ENCODE measurements at places on chromosomes 3 and 15.
A peak's percentile ranks its signal among the peaks of the same experiment; 100 is the strongest.

- DNase-seq: no peak
These were observed 82.3 kb upstream of the MFGE8 start for GRCh38 chr15:88995449-88995848.

GRCh38 chr3:53994986-53995603, 103.4 kb upstream of the SELENOK start:
- no peak for DNase-seq

DNA sequence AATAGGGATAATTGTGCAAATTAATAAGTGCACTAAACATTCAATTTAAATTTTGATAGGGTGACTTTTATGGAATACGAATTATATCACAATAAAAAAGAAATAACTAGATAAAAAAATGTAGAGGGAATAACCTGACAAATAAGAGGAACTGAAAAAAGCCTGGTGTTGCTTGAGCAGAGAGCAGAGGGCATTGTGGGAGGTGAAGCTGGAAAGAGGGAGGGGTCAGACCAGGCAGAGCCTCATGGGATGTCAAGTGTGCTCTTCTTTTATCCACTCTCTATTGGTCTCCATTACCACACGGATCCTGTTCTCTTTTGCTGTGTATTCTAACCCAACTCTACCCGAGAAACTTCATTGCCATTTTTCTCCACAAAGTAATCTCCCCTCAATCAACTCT, 264.0 kb upstream of the CRBN start:
- DNase-seq: no peak

DNA sequence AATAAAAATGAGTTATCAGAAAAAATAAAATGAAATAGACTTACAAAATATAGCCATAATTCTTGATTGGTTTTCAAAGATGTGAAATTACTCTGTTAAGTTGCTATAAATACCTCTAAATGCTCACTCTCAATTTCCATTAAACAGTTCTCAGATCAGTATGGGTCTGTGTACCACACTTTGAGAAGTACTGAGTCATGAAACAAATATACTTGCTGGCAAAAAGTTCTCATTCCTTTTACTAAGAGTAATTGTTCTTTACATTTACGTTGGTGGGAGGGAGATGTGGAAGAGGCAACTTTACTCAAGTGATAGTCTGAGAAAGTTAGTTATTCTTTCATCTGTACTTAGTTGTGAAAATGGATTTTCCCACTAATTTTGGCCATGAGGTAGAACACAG, 96.3 kb downstream of the ZNF385D start:
- DNase-seq: no peak

GRCh38 chr15:85804481-85805170, 9.9 kb upstream of the KLHL25 start:
- DNase-seq: no peak

DNA sequence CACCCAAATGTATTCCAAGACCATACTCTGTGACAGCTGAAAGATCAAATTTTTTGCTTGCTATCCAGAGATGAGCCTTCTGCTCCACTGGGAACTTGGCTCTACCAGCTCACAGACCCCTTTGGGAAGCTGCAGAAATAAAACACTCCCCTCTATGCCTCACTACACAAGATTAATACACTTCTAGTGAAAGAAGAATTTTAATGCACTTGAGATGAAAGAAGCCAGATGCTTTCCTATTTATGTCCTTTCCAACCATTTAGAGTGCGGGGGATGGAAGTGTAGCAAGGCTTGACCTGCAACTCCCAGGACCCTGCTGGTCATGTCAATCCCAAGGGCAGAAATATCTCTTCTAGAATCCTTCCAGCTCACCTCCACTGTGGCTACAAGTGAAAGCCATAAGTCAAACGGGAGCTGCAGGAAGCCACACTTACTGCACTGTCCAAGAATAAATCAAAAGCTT, 34.7 kb downstream of the ANXA2 start:
- DNase-seq: no peak

GRCh38 chr3:82186017-82186416, 424.6 kb upstream of the GBE1 start:
- DNase-seq: no peak

DNA sequence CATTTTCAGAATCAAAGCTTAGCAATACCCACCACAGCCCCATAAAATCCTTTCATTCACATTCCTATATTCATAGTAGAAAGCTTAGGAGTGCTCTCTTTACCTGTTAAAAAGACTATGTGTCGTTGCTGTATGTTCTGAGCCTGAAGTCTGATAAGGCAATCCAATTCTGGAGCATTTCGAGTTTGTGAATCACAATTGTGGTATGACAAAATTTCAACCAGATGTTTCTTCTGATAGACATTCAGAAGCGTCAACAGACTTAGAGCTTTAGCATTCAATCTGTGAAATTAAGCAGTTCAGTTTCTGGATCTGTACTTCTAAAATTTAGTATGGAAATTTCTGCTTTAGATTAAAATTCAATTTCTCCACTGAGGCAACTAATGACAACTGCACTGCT, 58.3 kb downstream of the TASOR start:
- DNase-seq: no peak

DNA sequence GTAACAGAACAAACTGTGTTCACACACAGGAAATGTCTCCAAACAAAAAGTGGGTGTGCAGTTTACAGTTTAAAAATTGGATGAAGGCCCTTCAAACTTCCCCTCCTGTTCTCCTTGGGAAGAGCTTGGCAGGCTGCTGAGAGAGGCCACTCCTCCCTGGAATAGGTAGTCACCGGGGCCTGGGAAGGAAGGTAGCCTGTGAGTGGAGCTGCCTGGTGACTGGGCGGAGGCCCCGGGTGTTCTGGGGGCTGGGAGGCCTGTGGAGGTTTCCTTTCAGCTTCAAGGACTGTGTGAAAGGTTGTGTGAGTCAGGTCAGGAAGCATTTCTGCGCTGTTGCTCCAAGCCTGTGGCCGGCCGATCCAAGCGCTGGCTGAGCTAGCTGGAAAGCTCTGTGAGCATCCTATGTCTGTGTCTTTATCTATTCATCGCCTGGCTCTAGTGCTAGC, 14.1 kb downstream of the SLCO3A1 start:
- no peak for DNase-seq

GRCh38 chr3:40920041-40920440, 279.3 kb upstream of the CTNNB1 start:
- no peak for DNase-seq

- peak; percentile 50 for DNase-seq
These were observed 163.3 kb downstream of the AKAP13 start for GRCh38 chr15:85543741-85544155.

- DNase-seq: no peak
These were observed 205.8 kb upstream of the IL12A start for GRCh38 chr3:159782724-159783421.

- no peak for DNase-seq
These were observed 98.9 kb upstream of the SLC6A6 start for GRCh38 chr3:14303336-14304100.

- DNase-seq: no peak
These were observed 9.5 kb downstream of the MAPK6 start for GRCh38 chr15:52028431-52029093.

GRCh38 chr3:23889386-23889785, 27.4 kb downstream of the NKIRAS1 start:
- no peak for DNase-seq

DNA sequence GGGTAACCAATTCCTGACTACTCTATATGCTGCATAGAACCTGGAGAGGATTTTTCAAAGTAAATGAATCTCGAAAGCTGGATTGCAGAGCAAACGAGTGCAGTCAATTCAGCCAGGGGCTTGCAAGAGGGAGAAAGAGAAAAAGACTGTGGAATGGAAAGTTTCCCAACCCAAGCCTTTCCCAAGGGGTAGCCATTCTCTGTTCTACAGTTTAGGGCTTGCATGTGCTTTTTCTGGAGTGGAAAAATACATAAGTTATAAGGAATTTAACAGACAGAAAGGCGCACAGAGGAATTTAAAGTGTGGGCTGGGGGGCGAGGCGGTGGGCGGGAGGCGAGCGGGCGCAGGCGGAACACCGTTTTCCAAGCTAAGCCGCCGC, 511 bp upstream of the RARB start:
- DNase-seq: no peak

GRCh38 chr3:123453675-123454074, 4.8 kb upstream of the ADCY5 start:
- DNase-seq: no peak

DNA sequence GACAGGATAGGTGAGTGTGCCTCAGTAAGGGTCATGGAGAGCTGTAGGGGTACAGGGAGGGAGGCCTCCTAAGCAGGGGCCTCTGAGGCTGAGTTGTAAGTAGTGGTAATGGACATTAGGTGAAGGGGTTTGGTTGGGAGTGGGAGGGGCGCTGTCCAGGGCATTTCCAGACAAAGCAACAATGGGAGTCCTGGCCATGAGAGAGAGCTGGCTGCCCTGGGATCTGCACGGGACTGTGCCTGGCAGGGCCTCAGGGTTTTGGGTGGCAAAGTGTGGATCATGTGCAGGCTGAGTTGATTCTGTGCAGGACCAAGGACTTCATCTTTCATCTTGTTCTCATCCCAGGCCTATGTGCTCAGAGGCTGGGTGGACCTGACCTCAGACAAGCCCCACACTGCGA, 4.6 kb downstream of the TTC21A start:
- no peak for DNase-seq

- DNase-seq: no peak
These were observed 133.4 kb upstream of the UBE3A start for GRCh38 chr15:25572191-25572590.

DNA sequence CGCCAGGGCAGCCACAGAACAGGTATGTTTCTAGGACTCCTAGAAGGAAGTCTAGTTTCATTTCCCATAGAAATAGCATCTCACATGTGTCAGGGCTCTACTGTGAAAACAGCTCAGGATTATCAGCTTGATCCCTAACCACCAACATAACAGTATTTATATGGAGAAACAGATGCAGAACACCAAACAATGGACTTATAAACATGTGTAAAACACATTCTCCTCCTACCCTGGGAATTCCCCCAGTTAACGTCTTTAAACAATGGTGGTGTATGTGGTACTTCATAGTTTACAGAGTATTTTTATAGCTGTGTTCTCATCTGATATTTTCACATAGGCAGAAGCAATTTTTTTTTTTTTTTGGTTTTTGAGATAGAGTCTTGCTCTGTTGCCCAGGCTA, 9.7 kb downstream of the TNFSF10 start:
- DNase-seq: no peak

DNA sequence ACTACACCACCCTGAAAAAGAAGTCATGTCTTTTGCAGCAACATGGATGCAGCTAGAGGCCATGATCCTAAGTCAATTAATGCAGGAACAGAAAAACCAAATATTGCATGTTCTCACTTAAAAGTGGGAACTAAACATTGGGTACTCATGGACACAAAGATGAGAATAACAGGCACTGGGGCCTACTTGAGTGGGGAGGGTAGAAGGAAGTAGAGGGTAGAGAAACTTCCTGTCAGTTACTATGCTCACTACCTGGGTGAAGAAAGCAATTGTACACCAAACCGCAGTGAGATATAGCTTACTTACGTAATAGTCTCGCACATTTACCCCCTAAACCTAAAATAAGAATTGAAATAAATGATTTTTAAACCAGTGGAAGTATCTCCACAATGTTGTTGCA, 480.5 kb upstream of the ARRDC4 start:
- DNase-seq: no peak

DNA sequence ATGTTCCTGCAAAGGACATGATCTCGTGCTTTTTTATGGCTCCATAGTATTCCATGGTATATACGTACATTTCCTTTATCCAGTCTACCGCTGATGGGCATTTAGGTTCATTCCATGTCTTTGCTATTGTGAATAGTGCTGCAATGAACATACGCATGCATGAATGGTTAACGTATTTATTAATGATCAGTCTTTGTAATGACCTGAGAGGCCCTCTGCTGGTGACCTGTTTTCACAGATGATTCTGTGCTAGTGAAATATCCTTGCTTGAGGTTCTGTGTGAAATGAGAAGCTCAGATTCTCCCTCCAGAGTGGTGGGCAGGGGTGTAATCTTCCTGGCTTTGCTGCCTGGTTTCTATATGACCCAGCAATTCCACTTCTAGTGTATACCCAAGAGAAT, 160.2 kb upstream of the RASGRP1 start:
- no peak for DNase-seq

GRCh38 chr15:75164625-75165350, 36.9 kb upstream of the C15orf39 start:
- no peak for DNase-seq
